Activated naive CD4-positive, alpha-beta T cell treated with anti-CD3 and anti-CD28 coated beads for 36 hours (primary cell): ENCODE measurements at places on chromosomes 7 and 10.

DNA sequence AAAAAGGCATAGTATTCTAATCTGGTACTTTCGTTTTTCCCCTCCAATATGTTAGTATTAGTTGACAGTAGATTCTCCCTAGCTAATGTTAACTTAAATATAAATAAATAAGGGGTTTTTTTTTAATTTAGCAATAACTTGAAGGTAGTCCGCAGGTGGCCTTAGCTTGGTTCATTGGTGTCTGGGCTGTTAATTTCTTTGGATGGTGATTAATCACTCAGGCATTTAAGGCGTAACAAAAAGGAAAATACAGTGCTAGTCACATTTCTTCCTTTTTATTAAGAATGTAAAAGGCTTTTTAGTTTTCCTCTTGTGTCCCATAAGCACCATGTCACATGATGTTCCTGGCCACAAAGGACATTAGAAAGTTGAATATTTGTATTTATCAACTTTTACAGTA is 161.0 kb upstream of the POT1 start:
- H3K36me3 ChIP-seq = no peaks in the 10 kb centered on the region
- H3K4me1 ChIP-seq = no peaks in the 10 kb centered on the region
- no peaks in the 10 kb centered on the region for H3K27me3 ChIP-seq
- no peak overlapping the region for H3K27ac ChIP-seq
- H3K4me3 ChIP-seq = no peak overlapping the region

- peaks cover 3% of the 10 kb centered on the region for H3K27me3 ChIP-seq
- H3K27ac ChIP-seq = no peak overlapping the region
- no peaks in the 10 kb centered on the region for H3K36me3 ChIP-seq
- H3K4me1 ChIP-seq = no peaks in the 10 kb centered on the region
- H3K4me3 ChIP-seq = no peak overlapping the region
Observed at GRCh38 chr7:157043745-157044144, 33.3 kb upstream of the MNX1 start.

- peaks cover 17% of the 10 kb centered on the region for H3K4me1 ChIP-seq
- no peaks in the 10 kb centered on the region for H3K36me3 ChIP-seq
- no peak for DNase-seq
- no peak overlapping the region for H3K27ac ChIP-seq
- no peak overlapping the region for H3K4me3 ChIP-seq
Observed at GRCh38 chr7:108132551-108133265, 2.5 kb upstream of the LAMB4 start.

GRCh38 chr10:20142311-20142710 is 326.1 kb downstream of the PLXDC2 start:
- H3K27ac ChIP-seq = no peak overlapping the region
- no peaks in the 10 kb centered on the region for H3K4me1 ChIP-seq
- H3K36me3 ChIP-seq = no peaks in the 10 kb centered on the region
- no peaks in the 10 kb centered on the region for H3K27me3 ChIP-seq
- no peak overlapping the region for H3K4me3 ChIP-seq

GRCh38 chr7:15123901-15124300 is 221.3 kb upstream of the DGKB start:
- no peaks in the 10 kb centered on the region for H3K36me3 ChIP-seq
- no peaks in the 10 kb centered on the region for H3K27me3 ChIP-seq
- no peak for DNase-seq
- no peak overlapping the region for H3K27ac ChIP-seq
- no peaks in the 10 kb centered on the region for H3K4me1 ChIP-seq

DNA sequence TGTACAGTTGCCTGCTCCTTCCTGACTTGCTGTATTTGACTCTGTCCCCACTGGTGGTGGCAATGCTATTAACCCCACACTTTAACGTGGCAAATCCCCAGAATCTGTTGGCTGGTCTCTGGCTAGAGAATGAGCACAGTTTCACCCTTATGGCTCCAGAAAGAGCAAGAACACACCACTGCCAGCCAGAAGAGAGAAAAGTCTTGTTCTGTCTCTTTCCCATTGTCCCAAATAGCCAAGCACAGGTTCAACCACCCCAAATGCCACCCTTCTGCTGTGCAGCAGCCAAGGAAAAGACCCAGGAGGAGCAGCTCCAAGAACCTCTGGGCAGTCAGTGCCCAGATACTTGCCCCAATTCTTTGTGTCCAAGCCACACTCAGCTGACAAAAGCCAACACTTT is 11.3 kb downstream of the SLC16A9 start:
- no peak overlapping the region for H3K27ac ChIP-seq
- no peaks in the 10 kb centered on the region for H3K36me3 ChIP-seq
- no peaks in the 10 kb centered on the region for H3K4me1 ChIP-seq
- no peak overlapping the region for H3K4me3 ChIP-seq

GRCh38 chr7:47150497-47151260 is 431.2 kb downstream of the TNS3 start:
- H3K27ac ChIP-seq = no peak overlapping the region
- DNase-seq = no peak
- peaks cover 3% of the 10 kb centered on the region for H3K27me3 ChIP-seq
- H3K4me3 ChIP-seq = no peak overlapping the region
- no peaks in the 10 kb centered on the region for H3K36me3 ChIP-seq

- DNase-seq = no peak
- H3K4me1 ChIP-seq = no peaks in the 10 kb centered on the region
- H3K4me3 ChIP-seq = no peak overlapping the region
- no peaks in the 10 kb centered on the region for H3K36me3 ChIP-seq
- H3K27ac ChIP-seq = no peak overlapping the region
- H3K27me3 ChIP-seq = no peaks in the 10 kb centered on the region
Observed at GRCh38 chr10:78815702-78816334, 252.9 kb upstream of the ZMIZ1 start.
